ENCODE measurements at places on chromosomes 7 and 10. TPM values are rescaled to one million over a fixed set of nuclear protein-coding genes. Genes with fewer than 3 reads are reported as not detected.

SLC26A5 gene
- not detected for total RNA-seq

ABCA13 gene
- under 0.01 TPM for total RNA-seq

SPDYE2B gene
- not detected for total RNA-seq

MACC1 gene
- under 0.01 TPM for total RNA-seq

- peak; percentile 96 for DNase-seq
Measured at GRCh38 chr10:31698181-31698830, 230.3 kb downstream of the ARHGAP12 start.

GRCh38 chr7:55501611-55502010 is 70.7 kb downstream of the VOPP1 start:
- no peak for DNase-seq

DNA sequence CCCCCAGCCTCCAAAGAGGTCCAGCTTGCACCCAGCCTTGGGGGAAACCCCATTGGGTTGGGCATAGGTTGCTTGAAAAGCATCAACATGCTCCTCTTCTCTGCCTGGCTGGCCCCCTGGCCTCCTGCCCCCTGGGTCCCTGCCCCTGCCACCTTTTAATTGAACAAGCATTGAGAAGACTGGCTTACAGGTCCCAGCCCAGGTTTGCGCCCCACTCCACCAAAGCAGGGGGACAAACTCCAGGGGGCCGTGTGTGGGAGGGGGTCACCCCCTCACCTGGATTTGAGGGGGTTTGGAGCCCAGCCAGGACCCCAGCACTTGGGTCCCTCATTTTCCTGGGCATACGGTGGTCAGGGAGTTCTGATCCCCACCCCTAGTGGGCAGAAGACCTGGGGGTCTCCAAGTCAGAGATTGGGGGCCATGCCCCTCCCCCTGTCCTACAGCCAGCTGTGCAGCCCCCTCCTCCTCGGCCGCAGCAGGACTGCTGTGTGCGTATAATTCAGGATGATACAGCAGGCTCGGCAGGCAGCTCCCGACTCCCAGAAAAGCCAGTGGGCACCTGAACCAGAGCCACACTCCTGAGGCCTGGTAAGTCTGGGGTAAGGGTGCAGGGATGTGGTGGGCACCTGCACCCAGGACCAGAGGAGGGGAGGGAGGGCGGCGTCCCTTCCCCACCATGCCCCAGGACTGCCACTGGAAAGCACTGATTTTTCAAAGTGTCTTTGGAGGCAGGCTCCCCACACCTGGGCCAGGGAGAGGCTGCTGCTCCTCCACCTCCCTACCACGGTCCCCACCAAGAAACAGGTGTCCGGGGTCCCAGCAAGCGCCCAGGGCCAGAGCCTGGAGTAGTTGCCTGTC is 1.7 kb downstream of the ELFN1 start:
- no peak for DNase-seq

All from fibroblast of villous mesenchyme (primary cell).